ENCODE measurements at places on chromosomes 6 and 20. TPM values are rescaled to one million over a fixed set of nuclear protein-coding genes. Genes with fewer than 3 reads are reported as not detected.
A peak's percentile ranks its signal among the peaks of the same experiment; 100 is the strongest.

DNA sequence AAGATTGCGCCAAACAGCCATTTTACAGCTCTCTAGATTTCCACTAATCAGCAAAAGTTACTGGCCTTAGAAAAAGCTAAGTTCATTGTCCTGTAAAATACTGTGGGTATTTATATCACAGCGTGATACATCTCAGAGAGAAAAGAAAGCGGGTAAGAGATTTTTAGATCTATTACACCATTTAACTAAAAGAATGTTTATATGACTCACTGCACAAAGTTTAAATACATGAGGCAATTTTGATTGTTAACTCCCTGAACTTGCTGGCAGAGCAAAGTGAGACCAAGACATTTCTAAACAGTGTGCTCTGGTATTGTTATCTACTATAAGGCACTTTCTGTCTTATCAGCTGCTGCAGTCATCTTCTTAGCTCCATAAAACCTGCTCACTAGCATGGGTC is 314.3 kb downstream of the EPHA7 start:
- no peak overlapping the region for H3K27ac ChIP-seq
- H3K4me3 ChIP-seq: no peak overlapping the region
- no peaks in the 10 kb centered on the region for H3K4me1 ChIP-seq

DNA sequence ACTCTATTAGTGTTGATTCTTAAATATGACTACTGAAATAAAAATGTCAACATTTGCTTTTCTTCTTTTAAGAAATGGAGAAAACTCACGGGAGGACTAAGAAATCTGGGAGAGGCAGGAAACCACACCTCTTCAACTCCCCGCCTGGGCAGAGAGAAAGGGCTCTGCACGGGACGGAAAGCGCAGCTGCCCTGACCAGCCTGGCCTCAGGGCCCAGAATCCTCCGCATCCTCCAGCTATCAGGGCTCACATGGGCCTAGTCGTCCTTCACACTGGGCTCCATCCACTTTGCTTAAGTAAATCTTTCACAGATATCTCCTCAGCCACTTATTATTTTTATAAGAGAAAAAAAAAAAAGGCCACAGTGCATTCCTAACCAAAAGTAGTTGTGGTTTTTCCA is 215.1 kb downstream of the TBXT start:
- no peak overlapping the region for H3K27ac ChIP-seq
- DNase-seq: no peak
- H3K4me3 ChIP-seq: no peak overlapping the region
- H3K27me3 ChIP-seq: no peaks in the 10 kb centered on the region
- no peaks in the 10 kb centered on the region for H3K36me3 ChIP-seq
- no peaks in the 10 kb centered on the region for H3K4me1 ChIP-seq

DNA sequence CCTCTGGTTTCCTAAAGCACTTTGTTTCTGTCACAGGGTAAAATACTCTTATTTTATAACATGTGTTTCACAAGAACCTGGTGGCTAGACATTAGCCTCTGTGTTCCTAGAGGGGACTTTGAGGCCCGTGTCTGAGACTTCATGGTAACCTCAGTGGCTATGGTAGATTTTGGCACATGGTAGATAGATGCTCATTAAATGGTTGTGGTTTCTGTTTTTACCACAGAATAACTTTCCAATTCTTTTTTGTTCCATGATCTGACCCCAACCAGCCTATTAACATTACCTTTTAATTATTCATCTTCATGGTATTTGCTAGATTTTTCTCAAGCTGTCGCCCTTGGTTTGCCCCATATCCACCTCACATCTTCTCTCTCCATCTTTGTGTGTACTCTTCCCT is 34.3 kb downstream of the CCN2 start:
- H3K27me3 ChIP-seq: no peaks in the 10 kb centered on the region
- H3K4me1 ChIP-seq: no peaks in the 10 kb centered on the region
- no peaks in the 10 kb centered on the region for H3K36me3 ChIP-seq
- no peak for DNase-seq

- H3K36me3 ChIP-seq: no peaks in the 10 kb centered on the region
- H3K27ac ChIP-seq: no peak overlapping the region
- H3K27me3 ChIP-seq: no peaks in the 10 kb centered on the region
- H3K4me1 ChIP-seq: peaks cover 2% of the 10 kb centered on the region
- peak; percentile 16 for DNase-seq
Observed at GRCh38 chr20:57881466-57882385, 171.9 kb upstream of the PMEPA1 start.

DNA sequence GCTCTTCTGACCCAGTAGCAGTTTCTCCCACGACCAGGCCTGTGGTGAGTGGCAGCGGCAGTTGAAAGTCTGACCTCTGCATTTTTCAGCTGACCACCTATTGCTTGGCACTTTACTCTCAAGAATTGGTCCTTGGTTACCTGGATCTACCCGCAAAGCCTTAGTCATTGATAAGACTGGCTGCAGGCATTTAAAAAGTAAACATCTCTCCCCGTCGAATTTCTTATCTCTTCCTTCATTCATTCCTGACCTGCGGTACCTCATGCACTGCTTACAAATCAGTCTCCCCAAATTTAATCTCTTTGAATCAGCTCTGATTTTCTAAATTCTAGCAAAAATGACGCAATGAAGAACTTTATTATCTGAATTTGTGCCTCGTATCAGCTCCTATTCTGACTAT is 26.1 kb upstream of the IPCEF1 start:
- H3K27ac ChIP-seq: no peak overlapping the region
- H3K36me3 ChIP-seq: no peaks in the 10 kb centered on the region
- DNase-seq: no peak
- H3K4me3 ChIP-seq: no peak overlapping the region
- no peaks in the 10 kb centered on the region for H3K27me3 ChIP-seq

DNA sequence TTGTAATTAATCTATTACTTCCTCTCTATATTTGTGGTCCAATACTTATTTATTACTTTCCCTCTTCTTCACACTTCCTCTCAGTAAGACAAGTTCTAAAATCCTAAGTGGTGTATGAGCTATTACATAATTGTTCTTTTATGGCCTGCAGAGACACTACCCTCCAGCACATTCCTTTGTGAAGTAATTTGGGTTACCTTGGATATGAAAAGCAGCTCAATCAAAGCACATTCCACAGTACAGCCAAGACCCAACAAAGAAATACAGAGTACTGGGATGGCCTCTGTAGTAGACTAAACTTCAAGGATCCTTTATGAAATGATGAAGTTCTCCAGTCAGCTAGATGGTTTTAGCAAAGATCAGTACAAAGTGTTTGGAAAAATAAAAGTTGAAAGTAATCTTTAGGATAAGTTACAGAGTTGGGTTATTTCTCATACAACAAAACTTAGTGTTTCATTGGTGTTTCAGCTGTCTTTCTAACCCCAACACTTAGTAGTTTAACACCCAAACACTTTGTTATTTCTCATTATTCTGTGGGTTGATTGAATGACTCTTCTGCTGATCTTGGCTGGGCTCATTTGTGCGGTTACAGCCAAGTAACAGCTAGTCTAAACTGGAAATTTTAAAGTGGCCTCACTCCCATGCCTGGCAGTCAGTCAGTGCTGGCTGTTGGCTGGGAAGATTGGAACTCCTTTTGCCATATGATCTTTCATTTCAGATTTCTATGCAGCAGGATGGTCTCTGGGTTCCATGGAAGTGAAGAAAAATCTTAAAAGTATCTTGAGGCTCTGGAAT is 161.5 kb upstream of the POU3F2 start:
- H3K27ac ChIP-seq: no peak overlapping the region
- no peak for DNase-seq
- H3K36me3 ChIP-seq: no peaks in the 10 kb centered on the region
- no peak overlapping the region for H3K4me3 ChIP-seq

DNA sequence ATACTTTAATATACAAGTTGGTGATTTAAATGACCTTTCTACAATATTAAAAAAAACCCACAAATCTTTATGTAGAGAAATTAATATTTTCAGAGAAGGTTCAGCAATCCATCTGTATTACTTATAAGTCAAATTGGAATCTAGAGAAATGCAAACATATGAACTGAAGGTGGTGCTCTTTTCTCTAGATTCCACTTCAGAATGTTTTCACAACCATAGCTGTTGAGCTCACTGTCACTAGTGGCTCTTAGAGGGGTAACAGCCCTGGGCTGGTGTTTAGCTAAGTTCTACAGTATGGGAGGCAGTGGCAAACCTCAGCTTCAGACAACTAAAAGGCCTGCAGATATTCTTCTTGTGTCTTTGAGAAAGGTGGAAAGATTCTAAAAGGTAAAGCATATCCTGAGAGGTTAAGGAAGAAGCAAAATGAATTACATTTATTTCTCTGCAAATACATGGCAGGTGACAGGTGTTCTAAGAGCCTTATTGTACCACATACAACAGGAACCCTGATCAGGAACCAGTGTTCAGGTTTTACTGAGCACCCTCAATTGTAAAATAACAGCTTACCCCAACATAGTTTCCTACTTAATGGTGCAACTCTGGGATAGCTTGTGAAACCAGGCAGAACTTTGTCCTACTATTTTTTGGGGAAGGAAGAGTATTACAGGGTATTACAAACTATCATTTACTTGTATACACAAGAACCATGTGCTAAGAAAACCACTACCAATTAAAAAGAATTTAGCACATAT is 56.6 kb upstream of the SAMHD1 start:
- H3K27me3 ChIP-seq: no peaks in the 10 kb centered on the region
- H3K36me3 ChIP-seq: no peaks in the 10 kb centered on the region
- peak; percentile 8 for DNase-seq
- H3K27ac ChIP-seq: no peak overlapping the region

DNA sequence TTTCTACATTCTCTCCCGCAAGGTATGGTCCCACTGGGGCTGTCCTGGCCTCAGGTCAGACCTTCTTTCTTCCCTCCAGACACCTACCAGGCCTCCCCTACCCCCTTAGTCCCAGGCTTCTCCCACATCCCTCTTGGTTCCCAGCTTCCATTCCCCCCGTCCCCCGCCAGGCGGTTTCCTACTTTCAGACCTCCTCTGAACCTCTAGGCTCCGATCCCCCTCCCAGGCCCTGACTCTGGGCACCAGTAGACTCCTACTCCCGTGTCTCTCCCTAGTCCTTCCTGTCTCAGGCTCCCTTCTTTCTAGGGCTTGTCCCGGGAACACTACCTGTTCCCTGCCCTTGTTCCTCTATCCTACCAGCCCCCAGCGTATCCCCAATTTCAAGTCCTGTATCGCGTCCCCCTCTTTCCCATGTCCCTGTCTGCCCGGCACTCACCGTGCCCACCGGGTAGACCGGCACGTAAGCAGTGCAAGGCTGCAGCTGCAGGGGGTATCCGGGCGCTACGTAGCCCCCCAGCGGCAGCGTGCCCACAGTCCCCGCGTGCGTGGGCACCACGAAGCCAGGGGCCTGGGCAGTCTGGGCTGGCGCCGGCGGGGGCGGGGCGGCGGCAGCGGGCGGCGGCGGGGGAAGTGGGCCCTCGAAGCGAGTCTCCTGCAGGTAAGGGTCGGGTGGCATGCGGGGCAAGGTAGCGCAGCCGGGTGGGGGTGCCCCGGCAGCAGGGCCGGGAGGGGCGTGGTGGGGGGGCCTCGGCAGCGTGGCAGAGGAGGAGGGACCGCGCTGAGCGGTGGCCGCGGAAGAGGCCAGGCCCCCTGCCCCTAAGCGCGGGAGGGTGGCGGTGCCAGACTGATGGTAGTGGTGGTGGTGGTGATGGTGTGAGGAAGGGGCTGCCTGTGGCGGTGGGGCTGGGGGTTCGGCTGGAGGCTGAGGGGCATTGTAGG is 1.5 kb downstream of the PRRT1 start:
- H3K27ac ChIP-seq: no peak overlapping the region
- H3K4me3 ChIP-seq: no peak overlapping the region
- peak; percentile 26 for DNase-seq

DNA sequence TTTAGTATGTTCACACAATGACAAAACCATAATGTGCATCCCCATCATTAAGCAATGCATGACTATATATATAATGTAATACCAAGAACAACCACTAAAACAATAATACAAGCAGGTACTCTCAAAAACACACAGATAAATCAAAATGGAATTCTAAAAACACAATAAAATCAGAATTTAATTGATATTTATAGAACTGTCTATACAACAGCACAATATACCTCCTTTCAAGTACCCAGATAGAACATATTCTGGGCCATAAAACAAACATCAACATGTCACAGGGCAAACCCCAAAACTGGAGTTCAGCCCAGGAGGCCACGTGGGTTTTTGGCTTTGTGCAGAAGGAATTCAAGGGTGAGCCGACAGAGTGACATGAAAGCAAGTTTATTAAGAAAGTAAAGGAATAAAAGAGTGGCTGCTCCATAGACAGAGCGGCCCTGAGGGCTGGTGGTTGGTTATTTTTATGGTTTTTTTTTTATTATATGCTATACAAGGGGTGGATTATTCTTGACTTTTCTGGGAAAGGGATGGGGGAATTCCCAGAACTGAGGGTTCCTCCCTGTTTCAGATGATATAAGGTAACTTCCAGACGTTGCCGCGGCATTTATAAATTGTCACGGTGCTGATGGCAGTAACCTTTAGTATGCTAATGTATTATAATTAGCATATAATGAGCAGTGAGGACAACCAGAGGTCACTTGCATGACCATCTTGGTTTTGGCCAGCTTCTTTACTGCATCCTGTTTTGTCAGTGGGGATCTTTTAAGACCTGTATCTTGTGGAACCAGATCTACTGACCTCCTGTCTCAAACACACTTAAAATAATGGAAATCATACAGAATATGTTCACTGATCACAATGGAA is 5.6 kb downstream of the RAB23 start:
- H3K27ac ChIP-seq: no peak overlapping the region
- H3K36me3 ChIP-seq: no peaks in the 10 kb centered on the region
- no peak overlapping the region for H3K4me3 ChIP-seq
- H3K27me3 ChIP-seq: no peaks in the 10 kb centered on the region
- no peaks in the 10 kb centered on the region for H3K4me1 ChIP-seq

DNA sequence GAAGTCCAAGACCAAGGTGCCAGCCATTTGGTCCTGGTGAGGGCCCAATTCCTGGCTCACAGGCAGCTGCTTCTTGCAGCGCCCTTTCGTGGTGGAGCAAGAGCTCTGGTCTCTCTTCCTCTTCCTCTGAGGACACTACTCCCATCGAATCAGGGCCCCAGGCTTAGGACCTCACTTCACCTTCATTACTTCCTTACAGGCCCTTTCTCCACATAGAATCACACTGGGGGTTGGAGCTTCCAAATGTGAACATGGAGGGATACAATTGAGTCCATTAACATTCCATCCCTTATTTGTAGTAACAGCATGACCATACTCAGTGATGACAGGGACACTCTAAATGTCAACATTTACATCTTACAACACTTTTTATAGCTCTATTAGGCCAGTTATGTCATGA is 2.3 kb downstream of the RAMACL start:
- H3K4me3 ChIP-seq: no peak overlapping the region
- no peaks in the 10 kb centered on the region for H3K36me3 ChIP-seq
- peaks cover 2% of the 10 kb centered on the region for H3K4me1 ChIP-seq
- H3K27ac ChIP-seq: no peak overlapping the region
- DNase-seq: no peak

DNA sequence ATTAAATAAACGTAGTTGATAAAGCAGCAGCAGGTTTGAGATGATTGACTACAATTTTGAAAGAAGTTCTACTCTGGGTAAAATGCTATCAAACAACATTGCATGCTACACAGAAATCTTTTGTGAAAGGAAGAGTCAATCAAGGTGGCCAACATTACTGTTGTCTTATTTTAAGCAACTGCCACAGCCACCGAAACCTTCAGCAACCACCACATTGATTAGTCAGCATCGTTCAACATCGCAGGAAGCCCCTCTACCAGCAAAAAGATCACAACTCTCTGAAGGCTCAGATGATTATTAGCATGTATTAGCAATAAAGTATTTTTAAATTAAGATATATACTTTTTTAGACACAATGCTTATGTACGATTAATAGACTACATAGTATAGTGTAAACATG is 14.0 kb downstream of the PGBD1 start:
- H3K27ac ChIP-seq: no peak overlapping the region
- DNase-seq: no peak
- no peaks in the 10 kb centered on the region for H3K36me3 ChIP-seq

Gene SMOC2
- total RNA-seq: 13.1 TPM

Gene SMIM29
- total RNA-seq: 22.6 TPM

Gene RPS6KA2
- total RNA-seq: 61.2 TPM

Gene GPR6
- total RNA-seq: not detected

Gene IYD
- 2.3 TPM for total RNA-seq

Gene MYH7B
- total RNA-seq: 0.76 TPM

Gene MAD2L1BP
- 19.0 TPM for total RNA-seq
